Activated naive CD4-positive, alpha-beta T cell treated with Interleukin-2 at 50 U/mL for 16 hours (primary cell): ENCODE measurements at places on chromosomes 5 and 9.

DNA sequence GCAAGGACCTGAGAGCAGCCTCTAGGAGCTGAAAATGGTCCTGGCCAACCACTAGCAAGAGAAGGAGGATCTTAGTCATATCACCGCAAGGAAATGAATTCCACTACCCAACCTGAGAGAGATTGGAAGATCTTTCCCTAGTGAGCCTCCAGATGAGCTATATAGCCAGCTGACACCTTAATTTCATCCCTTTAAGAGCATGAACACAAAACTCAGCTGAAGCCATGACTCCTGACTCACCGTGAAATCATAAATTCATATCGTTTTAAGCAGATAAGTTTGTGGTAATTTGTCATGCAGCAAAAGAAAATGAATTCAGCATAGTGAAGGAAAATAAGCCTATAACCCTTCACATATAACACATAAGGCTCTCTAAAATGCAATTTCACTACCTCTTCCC, 23.5 kb downstream of the MAPKAP1 start:
- no peak for DNase-seq

DNA sequence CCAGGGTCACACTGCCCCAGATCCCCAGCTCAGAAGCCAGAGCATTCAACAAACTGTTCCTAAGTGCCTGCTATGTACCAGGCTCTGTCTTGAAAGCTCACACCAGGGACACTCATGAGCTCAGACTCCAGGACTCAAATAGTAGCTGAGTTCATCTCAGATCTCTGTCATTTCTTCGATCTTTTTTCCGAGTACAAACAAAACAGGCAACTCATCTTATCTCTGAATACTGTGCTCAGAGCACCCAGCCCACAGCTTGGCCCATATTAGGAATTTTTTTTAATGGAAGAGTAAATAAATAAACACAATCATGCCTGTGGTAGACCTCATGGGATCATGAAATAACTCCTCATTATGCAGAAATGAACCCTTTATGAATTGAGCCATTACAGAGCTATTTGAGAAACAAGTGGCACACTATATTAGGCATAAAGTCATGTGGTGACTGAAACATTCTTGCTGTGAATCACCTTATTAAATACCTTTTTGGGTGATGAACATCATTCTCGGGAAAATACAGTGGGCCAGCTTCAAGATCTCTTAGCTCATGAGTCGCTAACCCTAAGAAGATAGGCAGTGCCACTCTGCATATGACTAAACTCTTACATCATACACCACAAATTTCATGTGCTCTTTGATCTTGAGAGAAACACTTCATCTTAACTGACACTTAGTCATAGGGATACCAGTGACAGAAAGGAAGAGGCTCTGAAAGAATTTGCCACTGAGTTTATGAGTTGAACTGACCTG, 9.9 kb downstream of the SH3RF2 start:
- DNase-seq: no peak

- no peak for DNase-seq
Observed at GRCh38 chr5:41893074-41893851, 10.9 kb upstream of the RIMOC1 start.

GRCh38 chr9:111731928-111732327, 62.8 kb downstream of the SHOC1 start:
- no peak for DNase-seq

GRCh38 chr9:4725706-4726442, 15.1 kb downstream of the AK3 start:
- DNase-seq: no peak

DNA sequence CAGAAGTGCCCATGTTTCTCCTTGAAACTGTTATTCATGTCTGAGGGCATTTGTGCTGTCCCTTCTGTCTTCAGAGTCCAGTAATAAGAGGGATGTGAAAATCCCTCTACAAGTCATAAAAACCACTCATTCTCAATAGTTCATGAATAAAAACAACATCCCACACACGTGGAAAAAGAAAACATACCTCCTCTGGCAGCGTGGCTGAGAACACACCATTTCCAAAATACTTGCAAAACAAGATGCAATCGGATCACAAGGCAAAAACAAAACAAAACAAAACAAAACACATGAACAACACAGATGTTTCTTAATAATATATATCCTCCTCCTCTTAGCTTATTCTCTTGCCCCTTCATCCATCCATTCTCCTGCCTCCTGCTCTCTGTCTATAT, 71.0 kb upstream of the EQTN start:
- DNase-seq: no peak

DNA sequence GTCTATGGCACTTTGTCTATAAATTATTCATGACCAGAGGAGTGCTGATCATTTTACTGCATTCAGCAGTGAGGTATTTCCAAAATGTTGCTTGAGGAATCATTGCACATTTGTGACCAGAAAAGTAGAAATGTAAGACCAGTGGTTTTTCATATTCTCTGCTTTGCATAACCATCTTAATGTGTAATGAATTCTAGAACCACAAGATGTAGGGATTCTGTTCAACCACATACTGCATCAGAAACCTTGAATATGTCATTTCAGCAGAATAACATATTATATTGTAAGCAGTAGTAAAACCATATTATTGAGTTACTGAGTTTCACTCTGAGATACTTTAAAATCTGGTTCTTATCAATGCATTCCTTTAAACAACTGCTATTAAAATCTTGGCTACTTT, 1243.4 kb downstream of the MAT2B start:
- DNase-seq: no peak
